Progenitor cell of endocrine pancreas (in vitro differentiated cells): ENCODE measurements at places on chromosomes 2 and 18. TPM values are rescaled to one million over a fixed set of nuclear protein-coding genes. Genes with fewer than 3 reads are reported as not detected.
A peak's percentile ranks its signal among the peaks of the same experiment; 100 is the strongest.

GRCh38 chr2:239386001-239386670 lies 14.7 kb downstream of the HDAC4 start:
- H3K36me3 ChIP-seq: peaks cover 6% of the 10 kb centered on the region
- H3K4me3 ChIP-seq: no peak overlapping the region
- no peaks in the 10 kb centered on the region for H3K4me1 ChIP-seq
- DNase-seq: no peak
- no peak overlapping the region for H3K27ac ChIP-seq

DNA sequence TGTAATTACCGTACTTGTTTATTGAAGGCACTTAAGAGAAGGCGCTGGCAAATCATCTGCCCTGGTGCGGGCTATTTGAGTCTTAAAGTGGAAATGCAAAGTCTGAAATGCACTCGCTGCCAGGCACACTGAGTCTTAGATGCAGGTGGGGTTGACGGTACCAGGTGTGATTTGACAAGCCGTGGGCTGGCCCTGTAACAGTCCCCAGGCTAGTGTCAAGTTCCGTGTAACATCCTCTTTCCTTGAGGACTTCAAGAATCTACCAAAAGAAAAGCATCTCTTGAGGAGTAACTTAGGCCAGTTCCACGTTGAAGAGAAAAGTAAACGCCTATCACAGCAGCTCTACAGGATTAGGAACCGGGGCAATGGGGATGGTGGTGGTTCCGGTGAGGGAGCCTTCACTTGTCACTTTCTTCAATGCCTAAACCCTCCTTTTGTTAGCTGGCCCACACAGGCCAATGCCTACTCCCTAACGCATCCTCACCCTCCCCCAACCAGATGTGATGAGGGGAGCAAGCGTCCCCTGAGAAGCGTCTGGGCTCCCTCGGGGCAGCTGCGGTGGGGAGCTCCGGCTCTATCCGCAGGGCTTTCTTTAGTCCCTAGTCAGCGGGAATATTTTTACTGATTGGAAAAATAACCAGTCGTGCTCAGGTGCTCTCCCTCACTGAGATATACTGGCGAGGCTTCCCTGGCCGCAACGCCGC lies 1.5 kb upstream of the UGP2 start:
- peak overlapping the region; percentile 99 for H3K4me3 ChIP-seq
- peak overlapping the region; percentile 98 for H3K27ac ChIP-seq
- DNase-seq: no peak

- H3K4me3 ChIP-seq: no peak overlapping the region
- peaks cover 11% of the 10 kb centered on the region for H3K4me1 ChIP-seq
Observed at GRCh38 chr18:58529714-58530354, 99.1 kb downstream of the ALPK2 start.

DNA sequence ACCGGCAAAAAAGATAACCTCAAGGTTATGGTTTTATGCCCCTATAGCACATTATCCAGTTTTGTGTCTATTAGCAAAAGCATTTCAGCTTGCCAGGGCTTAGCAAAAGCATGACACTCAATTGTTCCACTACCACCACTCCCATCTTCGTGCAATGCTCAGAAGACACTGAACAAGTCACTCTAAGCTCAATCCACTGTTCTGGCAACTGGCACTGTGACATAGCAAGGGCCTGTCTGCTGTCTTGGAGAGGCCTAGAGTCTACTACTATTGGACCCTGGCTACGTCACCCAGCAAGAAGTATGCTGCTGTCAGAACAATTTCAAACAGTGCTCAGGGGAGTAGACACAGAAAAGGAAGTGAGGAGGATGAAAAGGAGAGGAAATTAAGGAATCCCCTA lies 103.5 kb upstream of the PPP1CB start:
- no peaks in the 10 kb centered on the region for H3K27me3 ChIP-seq
- DNase-seq: no peak
- no peak overlapping the region for H3K4me3 ChIP-seq

- H3K27me3 ChIP-seq: peaks cover 8% of the 10 kb centered on the region
- no peaks in the 10 kb centered on the region for H3K36me3 ChIP-seq
- H3K4me3 ChIP-seq: no peak overlapping the region
- H3K4me1 ChIP-seq: no peaks in the 10 kb centered on the region
- H3K27ac ChIP-seq: no peak overlapping the region
Observed at GRCh38 chr2:29412197-29412925, 297.1 kb downstream of the CLIP4 start.

DNA sequence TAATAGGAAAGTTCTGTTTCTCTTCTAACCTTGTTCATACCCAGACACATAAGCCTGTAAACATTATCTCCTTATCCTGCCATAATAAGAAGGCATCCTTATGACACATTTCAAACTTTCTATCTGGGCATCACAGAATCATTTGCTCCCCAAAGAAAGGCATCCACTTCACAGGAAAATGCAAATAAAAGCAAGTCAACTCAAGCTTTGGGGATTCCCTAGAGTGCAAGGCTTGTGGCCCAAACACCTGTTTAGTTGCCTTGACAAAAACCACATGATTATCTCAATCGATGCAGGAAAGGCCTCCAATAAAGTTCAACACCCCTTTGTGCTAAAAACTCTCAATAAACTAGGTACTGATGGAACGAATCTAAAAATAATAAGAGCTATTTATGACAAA lies 195.7 kb upstream of the GALNT5 start:
- H3K27ac ChIP-seq: no peak overlapping the region
- DNase-seq: no peak
- H3K4me1 ChIP-seq: peaks cover 3% of the 10 kb centered on the region
- no peak overlapping the region for H3K4me3 ChIP-seq
- H3K36me3 ChIP-seq: no peaks in the 10 kb centered on the region
- H3K27me3 ChIP-seq: no peaks in the 10 kb centered on the region

DNA sequence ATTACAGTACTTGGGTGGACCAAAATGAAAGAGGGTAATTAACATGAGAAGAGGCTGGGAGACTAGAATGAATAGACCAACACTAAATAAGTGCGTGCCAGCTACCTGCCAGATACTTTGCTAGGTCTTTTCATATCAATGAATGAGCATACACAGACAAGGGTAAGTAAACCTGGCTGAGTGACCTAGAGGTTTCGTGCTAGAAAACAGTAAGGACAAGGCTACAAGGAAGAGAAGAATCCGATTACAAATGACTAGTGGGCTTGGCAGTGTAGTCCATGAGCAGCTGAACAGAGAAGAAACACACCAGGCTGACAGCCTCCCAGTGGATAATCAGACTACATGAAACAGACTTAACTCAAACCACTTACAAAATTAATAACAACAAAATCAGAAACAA lies 64.6 kb downstream of the THADA start:
- DNase-seq: no peak
- no peak overlapping the region for H3K27ac ChIP-seq
- H3K4me1 ChIP-seq: no peaks in the 10 kb centered on the region
- no peak overlapping the region for H3K4me3 ChIP-seq
- peaks cover 26% of the 10 kb centered on the region for H3K36me3 ChIP-seq
- H3K27me3 ChIP-seq: no peaks in the 10 kb centered on the region

DNA sequence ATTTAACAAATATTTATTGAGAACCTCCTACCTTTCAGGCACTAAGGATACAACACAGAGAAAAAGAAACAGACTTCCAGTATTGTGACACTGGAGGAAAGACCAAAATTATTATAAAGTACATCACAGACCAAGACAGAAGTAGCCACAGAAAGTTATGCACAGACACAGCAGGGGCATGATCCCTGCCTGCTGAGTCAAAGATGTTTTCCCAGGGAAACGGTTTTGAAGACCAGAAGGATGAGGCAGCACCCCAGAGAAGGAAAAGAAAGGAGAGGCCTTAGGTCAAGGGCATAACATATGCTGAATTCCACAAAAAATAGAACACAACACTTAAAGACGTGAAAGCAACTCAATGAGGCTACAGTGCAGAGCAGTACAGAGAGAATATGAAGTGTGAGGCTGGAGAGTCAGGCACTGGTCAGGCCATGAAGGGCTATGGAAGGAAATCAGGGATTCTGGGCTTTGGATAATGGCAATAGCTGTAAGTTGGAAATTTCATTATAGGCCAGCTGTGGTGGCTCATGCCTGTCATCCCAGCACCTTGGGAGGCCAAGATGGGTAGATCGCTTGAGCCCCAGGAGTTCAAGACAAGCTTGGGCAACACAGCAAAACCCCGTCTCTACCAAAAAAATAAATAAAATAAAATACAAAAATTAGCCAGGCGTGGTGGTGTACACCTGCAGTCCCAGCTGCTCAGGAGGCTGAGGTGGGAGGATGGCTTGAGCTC lies 8.2 kb downstream of the ADAM17 start:
- H3K36me3 ChIP-seq: peaks cover 2% of the 10 kb centered on the region
- no peak for DNase-seq
- H3K4me3 ChIP-seq: no peak overlapping the region
- peaks cover 11% of the 10 kb centered on the region for H3K4me1 ChIP-seq

- no peak for DNase-seq
- peaks cover 4% of the 10 kb centered on the region for H3K4me1 ChIP-seq
- no peak overlapping the region for H3K4me3 ChIP-seq
- no peaks in the 10 kb centered on the region for H3K36me3 ChIP-seq
Observed at GRCh38 chr2:180124273-180125139, 117.4 kb upstream of the CWC22 start.

DNA sequence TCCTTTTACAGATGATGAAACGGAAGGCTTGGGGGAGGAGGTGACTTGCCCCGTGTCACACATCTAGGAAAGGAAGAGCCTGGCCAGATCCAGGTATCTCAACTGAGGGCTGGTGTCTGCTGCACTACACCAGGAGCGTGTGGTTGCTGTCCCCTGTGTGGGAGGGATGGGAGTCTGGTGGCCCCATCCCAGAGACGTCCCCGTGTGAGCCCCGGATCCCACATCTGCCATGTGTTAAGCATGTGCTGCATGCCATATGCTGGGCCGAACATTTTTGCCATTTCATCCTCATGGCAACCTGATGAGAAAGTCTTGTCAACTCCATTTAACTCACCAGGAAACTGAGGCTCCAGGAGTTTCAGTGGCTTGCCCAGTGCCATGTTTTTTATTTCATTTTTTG lies 4.2 kb downstream of the GAREM2 start:
- H3K36me3 ChIP-seq: peaks cover 1% of the 10 kb centered on the region
- H3K4me1 ChIP-seq: peaks cover 5% of the 10 kb centered on the region
- H3K27ac ChIP-seq: no peak overlapping the region
- DNase-seq: no peak
- no peak overlapping the region for H3K4me3 ChIP-seq

GRCh38 chr2:120390381-120391055 lies 44.6 kb downstream of the INHBB start:
- H3K4me1 ChIP-seq: no peaks in the 10 kb centered on the region
- no peaks in the 10 kb centered on the region for H3K36me3 ChIP-seq
- H3K4me3 ChIP-seq: no peak overlapping the region
- peak; percentile 3 for DNase-seq
- H3K27me3 ChIP-seq: peaks cover 21% of the 10 kb centered on the region
- no peak overlapping the region for H3K27ac ChIP-seq

- DNase-seq: no peak
- no peak overlapping the region for H3K4me3 ChIP-seq
- H3K4me1 ChIP-seq: peaks cover 2% of the 10 kb centered on the region
- peaks cover 5% of the 10 kb centered on the region for H3K36me3 ChIP-seq
- no peak overlapping the region for H3K27ac ChIP-seq
Observed at GRCh38 chr2:194602750-194603149, 1054.3 kb upstream of the SLC39A10 start.

DNA sequence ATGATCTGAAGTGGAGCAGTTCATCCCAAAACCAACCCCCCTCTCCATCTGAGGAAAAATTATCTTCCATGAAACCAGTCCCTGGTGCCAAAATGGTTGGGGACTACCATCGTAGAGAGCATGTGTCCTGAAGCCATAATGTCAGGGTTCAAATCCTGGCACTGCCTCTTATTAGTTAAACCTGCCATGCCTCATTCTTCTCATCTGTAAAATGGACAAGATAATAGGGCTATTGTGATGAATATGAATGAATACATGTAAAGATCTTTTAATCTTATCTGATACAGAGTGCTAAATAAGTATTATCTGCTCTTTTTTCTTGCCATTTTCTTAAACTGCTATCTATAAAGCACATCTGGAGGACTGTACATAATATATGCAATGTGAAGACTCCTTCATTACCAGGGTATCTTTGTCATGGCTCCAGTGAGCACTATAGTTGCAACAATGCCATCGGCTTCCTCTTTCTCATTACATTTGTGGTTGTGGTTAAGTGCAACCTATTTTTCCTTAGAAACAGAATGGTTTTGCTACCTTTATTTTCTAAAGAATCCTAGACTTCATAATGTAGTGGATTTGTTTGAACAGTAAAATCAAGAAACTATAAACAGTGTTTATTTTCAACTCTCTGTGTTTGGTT lies 27.0 kb downstream of the MFSD6 start:
- no peaks in the 10 kb centered on the region for H3K27me3 ChIP-seq
- peaks cover 12% of the 10 kb centered on the region for H3K36me3 ChIP-seq
- no peaks in the 10 kb centered on the region for H3K4me1 ChIP-seq
- H3K27ac ChIP-seq: no peak overlapping the region

DNA sequence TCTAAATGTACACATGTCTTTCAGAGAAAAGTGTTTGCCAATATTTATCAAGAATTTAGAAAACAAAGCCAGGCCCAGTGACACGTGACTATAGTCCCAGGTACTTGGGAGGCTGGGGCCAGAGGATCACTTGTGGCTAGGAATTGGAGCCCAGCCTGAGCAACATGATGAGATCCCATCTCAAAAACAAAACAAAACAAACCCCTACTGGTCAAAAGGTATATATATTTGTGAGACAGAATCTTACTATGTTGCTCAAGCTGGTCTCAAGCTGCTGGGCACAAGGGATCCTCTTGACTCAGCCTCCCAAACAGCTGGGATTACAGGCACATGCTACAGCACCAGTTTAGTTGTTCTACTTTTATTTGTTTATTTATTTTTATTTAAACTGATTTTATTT lies 79.2 kb downstream of the ZDBF2 start:
- H3K4me1 ChIP-seq: peaks cover 5% of the 10 kb centered on the region
- no peak overlapping the region for H3K27ac ChIP-seq
- peaks cover 7% of the 10 kb centered on the region for H3K36me3 ChIP-seq

- DNase-seq: no peak
- H3K4me1 ChIP-seq: no peaks in the 10 kb centered on the region
- no peaks in the 10 kb centered on the region for H3K36me3 ChIP-seq
- H3K27ac ChIP-seq: peak overlapping the region; percentile 18
Observed at GRCh38 chr2:220194630-220195584, 567.5 kb downstream of the SLC4A3 start.

- no peak overlapping the region for H3K4me3 ChIP-seq
- no peak overlapping the region for H3K27ac ChIP-seq
- peaks cover 5% of the 10 kb centered on the region for H3K4me1 ChIP-seq
- no peak for DNase-seq
- H3K27me3 ChIP-seq: no peaks in the 10 kb centered on the region
Observed at GRCh38 chr2:218807626-218808025, 24.0 kb downstream of the PRKAG3 start.

GRCh38 chr2:58195662-58196061 lies 45.5 kb downstream of the FANCL start:
- DNase-seq: no peak
- no peak overlapping the region for H3K27ac ChIP-seq
- peaks cover 4% of the 10 kb centered on the region for H3K36me3 ChIP-seq

GRCh38 chr18:13893418-13893760 lies 21.9 kb downstream of the MC2R start:
- no peaks in the 10 kb centered on the region for H3K4me1 ChIP-seq
- DNase-seq: no peak
- no peaks in the 10 kb centered on the region for H3K36me3 ChIP-seq
- H3K27me3 ChIP-seq: peaks cover 6% of the 10 kb centered on the region
- H3K27ac ChIP-seq: no peak overlapping the region

The METAP1D gene
- total RNA-seq: 8.3 and 9.8 TPM in 2 replicates

The VWC2L gene
- 0.16 TPM in 1 of 2 replicates, not detected in the other for total RNA-seq

The IFIH1 gene
- total RNA-seq: 6.6 and 6.8 TPM in 2 replicates

The ITPRIPL1 gene
- total RNA-seq: 6.1 and 6.9 TPM in 2 replicates

The MTA3 gene
- 96.0 and 102 TPM in 2 replicates for total RNA-seq

The GFPT1 gene
- 50.9 and 51.9 TPM in 2 replicates for total RNA-seq

The TP53I3 gene
- total RNA-seq: 64.4 and 67.8 TPM in 2 replicates

The MOCOS gene
- total RNA-seq: 2.0 and 3.0 TPM in 2 replicates

The KCNF1 gene
- total RNA-seq: 0.55 and 0.71 TPM in 2 replicates

The POTEI gene
- 4.9 and 5.6 TPM in 2 replicates for total RNA-seq

The ONECUT2 gene
- total RNA-seq: 92.2 and 110 TPM in 2 replicates

The LRATD1 gene
- total RNA-seq: 148 and 177 TPM in 2 replicates
